ENCODE measurements at places on chromosomes 1 and 21. TPM values are rescaled to one million over a fixed set of nuclear protein-coding genes. Genes with fewer than 3 reads are reported as not detected.

LCE1E gene
- total RNA-seq, result not detected

GBP7 gene
- not detected for total RNA-seq

RNF186 gene
- total RNA-seq, result not detected

DNA sequence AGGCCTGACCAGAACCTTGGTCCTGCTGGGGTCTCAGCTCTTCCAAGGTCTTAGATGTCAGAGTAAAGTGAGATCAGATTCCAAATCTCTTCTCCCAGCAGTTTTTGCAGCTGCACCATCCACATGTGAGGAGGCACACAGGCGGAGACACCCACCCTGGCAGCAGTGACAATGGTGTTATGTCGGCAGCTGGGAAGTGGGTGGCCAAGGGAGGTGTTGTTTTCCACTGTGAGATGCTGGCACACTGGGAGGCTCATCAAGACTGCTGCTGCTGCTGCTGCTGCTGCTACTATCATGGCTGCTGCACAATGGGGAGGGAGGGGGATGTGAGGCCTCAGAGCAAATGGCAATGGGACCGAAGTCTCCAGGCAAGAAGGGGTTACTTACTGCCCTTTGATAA lies 23.6 kb downstream of the CAMK2N1 start:
- DNase-seq, result no peak

- DNase-seq, result no peak
Measured at GRCh38 chr1:156669794-156670193, 7.4 kb downstream of the NES start.

DNA sequence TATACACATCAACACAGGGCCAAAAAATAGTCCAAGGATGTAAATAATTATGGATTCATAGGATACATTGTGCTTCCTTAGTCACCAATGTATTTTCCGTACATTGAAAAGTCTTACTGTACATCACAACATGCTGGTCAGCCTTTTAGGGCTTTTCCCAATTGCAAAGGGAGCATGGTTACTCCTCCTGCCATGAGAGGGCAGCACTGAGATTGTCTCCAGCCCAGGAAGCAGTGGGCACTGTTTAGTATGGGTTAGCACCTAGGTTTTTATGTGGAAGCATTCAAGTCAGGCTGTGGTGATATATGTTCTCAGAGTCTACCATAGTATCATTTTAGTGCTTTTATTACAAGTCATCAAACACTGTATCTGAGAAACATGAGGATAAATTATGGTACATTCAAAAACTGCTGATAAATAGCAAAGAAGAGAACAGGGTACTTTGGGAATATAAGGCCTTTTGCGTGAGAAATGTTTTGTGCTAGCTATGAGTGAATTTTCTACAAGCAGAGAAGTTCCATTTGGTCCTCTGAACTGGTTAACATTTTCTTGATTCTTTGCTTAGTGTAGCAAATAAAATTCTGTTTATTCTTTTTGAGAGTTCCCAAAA lies 34.0 kb downstream of the ST6GALNAC5 start:
- peak; percentile 68 for DNase-seq

GRCh38 chr1:7298145-7298544 lies 473.0 kb upstream of the VAMP3 start:
- no peak for DNase-seq

GRCh38 chr1:244371242-244372141 lies 80.2 kb downstream of the ADSS2 start:
- DNase-seq, result no peak

DNA sequence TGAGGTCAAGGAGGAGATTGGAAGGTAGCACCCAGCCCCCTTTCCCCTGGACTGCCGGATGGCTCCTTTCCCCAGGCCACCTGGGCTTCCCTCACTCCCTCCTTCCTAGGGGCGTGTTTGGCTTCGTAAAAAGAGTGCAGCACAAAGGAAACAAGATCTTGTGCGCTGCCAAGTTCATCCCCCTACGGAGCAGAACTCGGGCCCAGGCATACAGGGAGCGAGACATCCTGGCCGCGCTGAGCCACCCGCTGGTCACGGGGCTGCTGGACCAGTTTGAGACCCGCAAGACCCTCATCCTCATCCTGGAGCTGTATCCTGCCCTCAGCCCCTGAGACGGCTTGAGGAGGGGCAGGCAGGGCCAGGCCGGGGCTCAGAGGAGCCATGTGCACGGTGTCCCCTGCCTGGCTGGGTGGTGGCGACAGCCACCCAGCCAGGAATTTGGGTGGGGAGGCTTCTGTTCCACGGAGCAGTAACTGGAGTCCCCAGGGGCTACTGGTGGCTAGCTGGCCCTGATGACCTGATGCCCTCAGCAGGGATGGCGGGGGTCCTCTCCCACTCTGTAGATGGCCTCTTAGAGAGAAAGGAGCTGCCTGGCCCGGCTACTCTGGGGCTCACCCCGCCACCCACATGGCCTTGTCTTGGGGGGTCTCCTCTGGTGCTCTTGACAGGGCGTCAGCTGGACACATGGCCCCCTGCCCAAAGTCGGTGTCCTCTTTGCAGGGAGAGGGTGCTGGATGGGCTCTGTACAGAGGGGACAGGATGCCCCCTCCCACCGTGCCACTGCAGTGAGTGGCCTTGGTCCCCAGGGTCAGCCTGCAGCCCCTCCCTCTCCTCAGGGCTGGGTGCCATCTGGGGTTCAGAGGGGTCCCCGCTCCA lies 39.5 kb downstream of the TRIM11 start:
- no peak for DNase-seq

TNFSF4 gene
- 14.6 TPM for total RNA-seq

DNA sequence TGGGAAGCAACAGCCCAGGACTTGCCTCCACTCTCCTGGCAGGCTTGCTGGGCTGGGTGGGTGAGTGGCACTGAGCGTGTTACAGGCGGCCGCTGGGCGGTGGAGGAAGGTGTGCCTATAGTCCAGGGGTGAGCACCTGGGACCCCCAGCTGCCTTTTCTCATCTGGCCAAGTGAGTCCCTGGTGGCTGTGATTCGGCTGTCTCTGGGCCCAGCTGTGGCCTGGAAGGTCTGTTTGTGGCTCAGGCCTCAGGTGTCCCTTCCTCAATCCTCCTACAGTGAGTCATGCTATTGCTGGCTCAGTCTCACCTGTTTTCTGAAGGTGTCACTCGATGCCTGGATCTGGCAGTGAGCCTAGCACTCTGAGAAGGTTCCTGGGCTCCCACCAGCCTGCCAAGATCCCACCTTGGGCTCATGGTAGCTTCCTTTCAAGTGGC lies 564.2 kb downstream of the PTPRU start:
- no peak for DNase-seq

All from M059J (cell line).